Activated naive CD4-positive, alpha-beta T cell treated with anti-CD3 and anti-CD28 coated beads, Interleukin-2, amount 10 ng/mL, durations not matched to agents 7 days and 5 days (primary cell): ENCODE measurements at places on chromosomes 12 and 14.

DNA sequence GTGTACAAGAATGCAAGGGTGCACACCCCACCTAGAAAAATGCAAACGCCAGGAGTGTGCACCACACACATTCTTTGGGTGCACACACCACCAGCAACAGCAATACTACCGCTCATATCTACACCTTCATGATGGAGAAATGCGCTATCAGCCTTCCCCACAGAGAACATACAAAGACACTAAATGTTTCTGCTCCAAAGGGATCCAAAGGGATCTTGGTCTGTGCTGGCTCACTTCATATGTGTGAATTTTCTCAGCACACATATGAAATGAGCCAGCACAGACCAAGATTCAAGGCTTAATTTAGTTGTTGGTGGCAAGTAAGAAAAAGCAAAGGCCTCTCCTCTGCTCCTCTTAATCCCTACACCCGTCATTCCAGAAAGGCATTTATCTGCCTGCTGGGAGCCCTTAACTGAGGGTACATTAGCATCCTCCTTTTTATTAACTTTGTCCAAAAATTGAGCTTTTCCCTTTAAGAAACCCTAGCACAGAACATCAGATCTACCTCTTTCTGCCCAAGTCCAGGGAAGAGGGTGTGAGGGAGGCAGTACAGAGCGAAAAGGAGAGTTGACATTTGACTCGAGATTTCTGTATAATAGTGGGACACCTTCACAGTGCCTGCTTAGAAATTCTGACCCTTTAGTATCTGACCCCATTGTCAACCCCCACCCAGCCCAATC lies 8.3 kb downstream of the BMP4 start:
- DNase-seq, result no peak

DNA sequence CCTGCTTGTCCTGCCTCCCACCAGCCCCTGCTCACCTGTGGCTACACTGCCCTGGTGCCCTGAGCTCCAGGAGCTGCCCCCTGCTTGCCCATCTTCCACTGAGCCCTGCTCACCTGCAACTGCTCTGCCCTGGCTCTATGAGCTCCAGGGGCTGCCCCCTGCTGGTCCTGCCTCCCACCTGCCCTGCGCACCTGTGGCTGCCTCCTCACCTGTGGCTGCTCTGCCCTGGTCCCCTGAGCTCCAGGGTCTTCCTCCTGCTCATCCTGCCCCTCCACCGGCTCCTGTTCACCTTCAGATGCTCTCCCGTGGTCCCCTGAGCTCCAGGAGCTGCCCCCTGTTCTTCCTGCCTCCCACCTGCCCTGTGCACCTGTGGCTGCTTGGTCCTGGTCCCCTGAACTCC lies 247.6 kb downstream of the TMEM121 start:
- DNase-seq, result no peak

DNA sequence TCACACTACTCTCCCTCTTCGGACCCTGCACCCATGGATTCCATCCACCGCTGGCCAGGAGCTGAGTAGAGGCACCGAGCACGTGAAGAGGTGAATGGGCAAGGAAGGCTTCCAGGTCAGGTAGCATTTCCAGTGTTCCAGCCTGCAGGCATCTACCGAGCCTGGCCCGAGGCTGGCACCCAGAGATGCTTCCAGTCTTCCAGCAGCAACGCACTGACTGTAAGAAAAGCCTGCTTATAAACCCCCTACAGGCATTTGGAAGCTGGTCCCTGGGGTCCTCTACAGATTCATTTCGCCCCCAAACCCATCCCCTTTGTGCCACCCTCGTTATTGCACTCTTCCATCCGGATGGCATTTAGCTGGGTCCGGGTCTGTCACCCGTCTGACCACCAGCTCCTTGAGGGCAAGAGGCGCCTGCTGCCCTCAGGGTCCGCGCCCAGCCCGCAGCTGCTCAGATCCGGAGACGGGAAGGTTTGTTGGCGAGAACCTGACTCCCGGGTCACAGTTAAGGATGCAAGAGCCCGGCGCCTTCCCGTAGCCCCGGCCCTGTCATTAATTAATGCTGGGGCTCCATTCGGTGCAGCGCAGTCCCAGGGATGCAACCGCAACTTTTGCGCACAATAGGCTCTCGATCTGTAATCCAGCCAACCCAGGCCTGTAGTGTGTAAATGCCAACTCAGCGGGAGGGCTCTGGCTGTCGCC lies 614 bp upstream of the MARK3 start:
- DNase-seq, result no peak

DNA sequence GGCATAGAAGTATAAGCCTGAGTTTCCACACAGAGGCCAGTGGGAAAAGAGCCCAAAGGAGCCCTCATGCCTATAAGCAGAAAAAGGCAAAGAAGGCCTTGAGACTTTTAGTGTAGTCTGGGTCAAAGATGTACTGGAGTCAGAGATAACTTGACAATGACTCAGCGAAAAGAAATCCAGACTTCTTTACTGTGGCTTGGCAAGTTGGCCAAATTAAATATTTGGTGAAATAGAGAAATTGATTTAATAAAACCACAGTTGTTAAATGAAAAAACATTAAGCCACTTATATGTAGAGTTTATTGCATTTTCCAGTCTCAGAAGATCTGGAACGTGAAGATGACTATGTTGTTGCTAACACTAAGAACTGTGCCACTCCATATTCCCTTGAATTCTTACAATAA lies 105.1 kb downstream of the TMTC3 start:
- no peak for DNase-seq

GRCh38 chr14:81784084-81784483 lies 250.4 kb upstream of the SEL1L start:
- DNase-seq, result no peak

DNA sequence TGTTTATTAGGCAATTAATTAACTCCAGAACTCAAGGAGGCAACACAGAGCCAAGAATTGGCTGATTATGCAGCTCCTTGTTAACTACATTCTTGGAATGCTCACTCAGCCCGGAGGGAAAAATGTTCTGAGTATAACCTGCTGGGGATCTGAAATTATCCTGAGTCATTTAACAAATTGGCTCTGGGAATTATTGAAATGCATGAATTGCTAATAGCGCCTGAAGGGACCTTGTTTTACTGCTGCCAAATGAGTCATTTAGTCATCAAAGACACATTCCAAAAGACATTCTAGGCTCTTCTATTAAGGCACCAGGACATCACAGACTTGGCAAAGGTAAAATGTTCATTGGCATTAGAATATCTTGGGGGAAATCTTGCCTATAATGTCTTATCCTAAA lies 13.0 kb downstream of the TMEM52B start:
- no peak for DNase-seq

DNA sequence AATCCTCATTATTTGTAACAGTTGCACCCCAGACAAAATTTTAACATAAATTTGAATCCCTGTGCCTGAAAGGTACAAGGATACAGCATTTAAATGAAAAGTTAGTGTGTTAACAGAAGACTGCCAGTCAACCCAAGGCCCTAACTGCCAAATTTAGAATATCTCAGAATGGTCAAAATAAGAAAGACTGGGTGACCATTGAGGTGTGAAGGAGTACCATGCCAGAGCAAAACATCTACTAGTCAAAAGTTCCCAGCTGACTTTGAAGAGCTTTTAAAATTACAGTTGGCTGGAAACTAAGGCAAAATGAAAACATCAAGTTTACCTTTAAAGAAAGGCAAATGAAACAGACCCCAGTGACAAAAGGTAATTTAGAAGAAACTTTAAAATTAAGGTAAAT lies 18.4 kb downstream of the SAV1 start:
- no peak for DNase-seq

DNA sequence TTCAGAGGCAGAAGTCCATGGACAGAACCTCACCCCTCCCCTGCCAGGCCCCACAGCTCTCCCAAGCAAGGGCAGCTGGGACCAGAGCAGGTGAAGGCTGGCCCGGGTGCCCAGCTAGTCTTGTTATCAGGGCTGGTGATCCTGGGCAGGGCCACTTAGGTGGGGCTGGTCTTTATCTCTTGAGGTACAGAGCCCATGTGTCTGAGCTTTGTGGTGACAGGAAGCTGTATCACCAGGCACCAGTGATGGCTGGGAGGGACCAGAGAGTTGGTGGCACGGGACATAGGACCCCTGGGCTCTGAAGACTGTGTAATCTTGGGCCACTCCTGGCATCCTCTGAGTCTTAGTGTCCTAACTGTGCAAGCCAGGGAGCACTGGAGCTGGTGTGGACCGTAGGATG lies 12.8 kb upstream of the HPD start:
- no peak for DNase-seq

- no peak for DNase-seq
Measured at GRCh38 chr12:103801709-103802585, 39.1 kb downstream of the NT5DC3 start.

DNA sequence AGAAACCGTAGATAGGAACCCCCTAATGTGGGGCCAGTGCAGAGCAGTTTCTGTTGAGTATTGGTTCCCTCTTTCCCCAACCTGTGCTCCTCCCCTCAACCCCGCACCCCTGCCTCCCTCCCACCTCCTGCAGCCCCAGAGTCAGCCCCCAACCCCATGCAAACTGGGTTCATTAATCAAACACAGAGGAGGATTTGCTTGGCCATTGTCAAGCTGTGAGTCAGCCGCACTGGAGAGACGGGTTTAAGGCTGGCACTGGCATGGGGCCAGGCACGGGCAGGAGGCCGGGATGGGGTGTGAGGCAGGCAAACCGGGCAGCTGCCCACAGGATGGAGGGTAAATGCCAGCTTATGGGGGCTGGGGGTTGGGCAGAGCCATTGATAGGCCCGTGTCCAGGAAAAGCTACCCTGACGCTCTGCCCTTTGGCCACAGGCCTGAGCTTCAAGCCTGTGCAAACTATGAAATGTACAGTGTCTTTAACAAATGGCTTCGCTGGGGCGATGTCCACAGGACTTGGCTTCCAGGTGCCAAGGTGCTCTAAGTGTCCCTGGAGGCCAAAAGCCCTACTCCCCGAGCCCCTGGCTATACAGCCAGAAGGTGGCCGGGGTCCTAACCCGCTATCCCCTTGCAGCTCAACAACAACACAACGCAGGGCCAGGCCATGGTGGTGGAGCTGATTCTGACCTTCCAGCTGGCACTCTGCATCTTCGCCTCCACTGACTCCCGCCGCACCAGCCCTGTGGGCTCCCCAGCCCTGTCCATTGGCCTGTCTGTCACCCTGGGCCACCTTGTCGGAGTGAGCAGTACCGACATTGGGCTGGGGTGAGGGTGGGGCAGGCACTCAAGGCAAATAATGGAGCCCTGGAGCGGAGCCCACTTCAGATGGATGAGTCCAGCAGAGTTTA lies 1.4 kb downstream of the AQP5 start:
- DNase-seq, result no peak

DNA sequence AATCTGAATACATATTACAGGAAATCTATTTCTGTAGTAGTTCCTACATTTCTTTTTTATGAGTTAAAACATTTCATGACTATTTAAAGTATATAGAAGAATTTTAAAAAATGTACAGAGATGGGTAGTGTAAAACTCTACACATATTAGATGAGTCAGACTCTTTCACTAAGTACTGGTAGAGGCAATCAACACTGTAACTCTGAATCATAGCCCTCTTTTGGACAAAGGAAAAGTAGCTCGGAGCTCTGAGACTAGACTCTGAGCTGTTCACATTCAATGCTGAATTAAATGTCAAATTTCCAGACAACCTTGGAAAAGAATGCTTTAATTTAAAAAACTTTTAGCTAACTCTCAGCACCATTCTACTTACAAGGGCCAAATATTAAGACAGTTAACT lies 3.4 kb downstream of the PTCSC3 start:
- DNase-seq, result no peak

GRCh38 chr14:73763396-73763795 lies 49.2 kb upstream of the PNMA1 start:
- no peak for DNase-seq

DNA sequence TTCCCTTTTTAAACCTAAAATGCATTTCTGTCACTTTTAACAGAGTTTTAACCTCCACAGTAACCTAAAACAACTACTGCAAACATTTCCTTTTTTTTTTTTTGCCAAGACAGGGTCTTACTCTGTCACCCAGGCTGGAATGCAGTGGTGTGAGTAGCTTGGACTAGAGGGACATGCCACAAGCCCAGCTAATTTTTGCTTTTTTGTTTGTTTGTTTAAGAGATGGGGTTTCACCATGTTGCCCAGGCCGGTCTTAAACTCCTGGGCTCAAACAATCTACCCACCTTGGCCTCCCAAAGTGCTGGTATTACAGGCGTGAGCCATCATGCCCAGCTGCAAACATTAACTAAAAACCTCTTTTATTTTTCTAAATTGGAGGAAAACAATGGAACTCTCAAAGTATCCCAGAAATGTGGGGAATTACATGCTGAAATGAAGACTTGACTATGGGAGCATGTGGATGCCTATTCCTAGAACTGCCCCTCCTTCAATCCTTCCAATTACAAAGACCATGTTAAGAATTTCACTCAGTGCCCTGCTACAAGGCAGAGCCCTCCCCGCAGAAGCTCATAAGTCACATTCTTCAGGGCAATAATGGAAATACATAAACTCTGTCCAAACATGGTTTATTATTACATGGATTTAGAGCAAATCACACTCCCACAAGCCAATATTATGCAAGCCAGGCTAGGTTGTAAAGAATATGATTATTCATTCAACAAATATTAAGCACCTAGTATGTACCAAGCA lies 66.9 kb downstream of the C12orf56 start:
- no peak for DNase-seq

DNA sequence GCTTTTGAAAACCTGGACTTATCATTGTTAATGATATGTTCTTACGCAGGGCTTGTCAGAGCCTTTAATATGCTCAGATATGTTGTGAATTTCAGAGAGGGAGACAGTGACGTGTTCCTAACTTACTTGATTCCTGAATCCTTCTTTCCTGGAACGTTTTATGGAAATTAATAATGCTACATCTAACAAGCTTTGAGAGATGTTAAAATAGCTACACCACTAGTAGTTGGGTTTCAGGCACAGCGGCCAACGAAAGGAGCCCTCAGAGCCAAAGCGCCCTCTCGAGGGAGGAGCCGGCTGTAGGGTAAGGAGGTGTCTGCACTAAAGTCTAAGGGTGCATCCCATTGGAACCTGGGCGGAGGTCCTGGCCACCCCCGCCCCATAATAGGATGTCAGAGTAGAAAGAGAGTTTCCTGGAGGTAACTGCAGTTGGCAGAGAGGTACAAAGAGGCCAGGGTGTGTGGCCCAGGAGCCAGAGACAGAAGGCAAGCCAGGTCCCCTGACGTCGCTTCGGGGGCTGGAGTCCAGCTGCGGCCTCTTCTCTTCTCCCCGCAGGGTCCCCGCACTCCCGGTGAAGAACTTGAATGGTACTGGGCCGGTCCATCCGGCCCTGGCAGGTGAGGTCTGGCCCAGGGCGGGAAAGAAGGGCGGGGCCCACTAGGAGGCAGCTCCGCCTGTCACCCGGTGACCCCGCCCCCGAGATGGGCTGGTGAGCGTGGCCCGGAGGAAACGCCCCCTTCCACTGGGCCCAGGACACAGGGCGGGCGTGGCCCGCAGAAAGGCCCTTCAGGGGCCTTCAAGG lies 36.3 kb downstream of the DTX1 start:
- DNase-seq, result no peak

GRCh38 chr14:90760591-90761316 lies 55.5 kb downstream of the TTC7B start:
- no peak for DNase-seq

GRCh38 chr12:66941150-66941549 lies 262.3 kb upstream of the GRIP1 start:
- DNase-seq, result no peak
